B cell (primary cell): ENCODE measurements at places on chromosomes 4 and X.
A peak's percentile ranks its signal among the peaks of the same experiment; 100 is the strongest.

DNA sequence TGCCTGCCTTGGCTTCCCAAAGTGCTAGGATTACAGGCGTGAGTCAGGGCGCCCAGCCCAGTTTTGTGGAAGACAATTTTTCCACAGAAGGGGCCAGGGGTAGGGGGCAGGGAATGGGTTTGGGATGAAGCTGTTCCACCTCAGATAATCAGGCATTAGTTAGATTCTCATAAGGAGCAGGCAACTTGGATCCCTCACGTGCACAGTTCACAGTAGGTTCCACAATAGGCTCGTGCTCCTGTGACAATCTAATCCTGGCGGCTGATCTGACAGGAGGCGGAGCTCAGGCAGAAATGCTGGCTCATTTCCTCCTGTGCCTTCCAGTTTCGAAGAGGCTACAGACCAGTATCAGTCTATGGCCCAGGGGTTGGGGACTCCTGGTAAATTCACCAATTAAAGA, 491.6 kb upstream of the AADAT start:
- H3K4me1 ChIP-seq: no peaks in the 10 kb centered on the region
- H3K27ac ChIP-seq: no peak overlapping the region
- H3K27me3 ChIP-seq: no peaks in the 10 kb centered on the region
- no peak for DNase-seq
- H3K4me3 ChIP-seq: no peak overlapping the region
- no peaks in the 10 kb centered on the region for H3K36me3 ChIP-seq

DNA sequence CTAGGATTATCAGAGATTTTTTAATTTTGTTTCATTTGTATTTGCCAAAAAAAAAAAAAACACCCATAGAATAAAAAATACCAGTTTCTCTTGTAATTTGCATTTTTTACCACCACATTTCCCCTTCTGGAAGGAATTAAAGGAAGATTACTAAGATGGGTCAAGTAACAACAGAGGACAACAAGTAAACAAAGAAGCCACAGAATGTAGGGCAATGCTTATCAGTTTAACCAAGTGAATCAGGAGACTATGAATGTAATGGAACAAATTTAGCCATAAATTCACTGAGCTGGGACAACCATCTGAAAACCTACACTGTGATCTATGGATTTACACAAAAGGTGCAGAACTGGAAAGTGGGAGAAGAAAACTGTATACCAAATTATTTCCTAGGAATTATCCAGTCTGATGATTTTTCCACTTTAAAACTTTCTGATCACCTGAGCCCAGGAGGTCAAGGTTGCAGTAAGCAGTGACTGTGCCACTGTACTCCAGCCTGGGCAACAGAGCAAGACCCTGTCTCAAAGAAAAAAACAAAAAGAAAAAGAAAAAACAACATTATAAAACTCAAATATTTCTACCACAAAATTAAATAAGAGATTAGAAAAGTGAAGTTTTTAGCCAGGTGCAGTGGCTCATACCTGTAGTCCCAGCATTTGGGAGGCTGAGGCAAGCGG, 32.4 kb downstream of the LRBA start:
- peaks cover 2% of the 10 kb centered on the region for H3K36me3 ChIP-seq
- H3K27me3 ChIP-seq: no peaks in the 10 kb centered on the region
- no peak for DNase-seq
- H3K27ac ChIP-seq: no peak overlapping the region

- H3K36me3 ChIP-seq: no peaks in the 10 kb centered on the region
- H3K27me3 ChIP-seq: no peaks in the 10 kb centered on the region
- H3K4me1 ChIP-seq: no peaks in the 10 kb centered on the region
- no peak within 1 kb of the TSS for H3K27ac ChIP-seq
- no peak for DNase-seq
Observed at GRCh38 chr4:186554914-186555827, at the start of gene MTNR1A. Gene MTNR1A, minus strand, starts transcription at chr4:186555567. Its CDS starts 202 bp downstream, at chr4:186555365.

DNA sequence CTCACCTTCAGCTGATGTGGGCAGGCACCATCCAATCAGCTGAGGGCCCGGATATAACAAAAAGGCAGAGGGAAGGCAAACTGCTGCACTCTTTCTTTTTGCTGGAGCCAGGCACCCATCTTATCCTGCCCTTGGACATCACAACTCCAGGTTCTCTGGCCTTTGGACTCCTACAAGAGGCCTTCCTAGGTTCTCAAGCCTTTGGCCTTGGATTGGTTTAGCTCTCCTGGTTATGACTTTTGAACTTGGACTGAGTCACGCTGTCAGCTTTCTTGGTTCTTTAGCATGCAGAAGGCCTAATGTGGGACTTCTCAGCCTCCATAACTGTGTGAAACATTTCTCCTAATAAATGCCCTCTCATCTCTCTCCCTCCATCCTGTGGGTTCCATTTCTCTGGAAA, 23.0 kb upstream of the N4BP2 start:
- H3K27ac ChIP-seq: no peak overlapping the region
- H3K4me3 ChIP-seq: no peak overlapping the region
- DNase-seq: no peak
- no peaks in the 10 kb centered on the region for H3K4me1 ChIP-seq

DNA sequence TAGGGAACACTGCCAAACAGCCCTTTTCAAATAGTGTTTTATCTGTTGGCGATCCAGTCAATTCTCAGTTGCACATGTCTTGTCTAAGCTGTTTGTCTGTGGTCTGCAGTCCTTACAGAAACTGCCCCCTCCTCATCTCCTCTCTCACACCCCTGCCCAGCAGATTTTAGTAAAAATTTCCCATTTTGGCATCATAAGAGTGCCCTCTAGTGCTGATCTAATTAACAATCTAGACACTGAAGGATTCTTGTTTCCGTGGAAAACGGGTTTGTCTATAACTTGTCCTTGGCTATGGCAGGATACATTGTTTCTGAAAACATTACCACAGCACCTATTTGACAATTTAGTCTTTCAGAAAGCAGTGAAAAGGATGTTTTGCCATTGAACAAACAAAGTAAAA, 227.2 kb upstream of the MBNL3 start:
- no peaks in the 10 kb centered on the region for H3K4me1 ChIP-seq
- DNase-seq: no peak
- H3K36me3 ChIP-seq: no peaks in the 10 kb centered on the region
- H3K4me3 ChIP-seq: no peak overlapping the region

GRCh38 chrX:52118262-52118661, 49.3 kb upstream of the MAGED4B start:
- no peak overlapping the region for H3K4me3 ChIP-seq
- no peak for DNase-seq
- no peaks in the 10 kb centered on the region for H3K4me1 ChIP-seq
- no peak overlapping the region for H3K27ac ChIP-seq
- H3K27me3 ChIP-seq: no peaks in the 10 kb centered on the region
- H3K36me3 ChIP-seq: no peaks in the 10 kb centered on the region

GRCh38 chrX:30982467-30982866, 89.4 kb downstream of the FTHL17 start:
- H3K36me3 ChIP-seq: no peaks in the 10 kb centered on the region
- no peak overlapping the region for H3K4me3 ChIP-seq
- no peak overlapping the region for H3K27ac ChIP-seq
- no peaks in the 10 kb centered on the region for H3K27me3 ChIP-seq
- H3K4me1 ChIP-seq: no peaks in the 10 kb centered on the region

- H3K4me3 ChIP-seq: no peak overlapping the region
- DNase-seq: no peak
- no peaks in the 10 kb centered on the region for H3K36me3 ChIP-seq
- no peak overlapping the region for H3K27ac ChIP-seq
- H3K4me1 ChIP-seq: no peaks in the 10 kb centered on the region
- no peaks in the 10 kb centered on the region for H3K27me3 ChIP-seq
Observed at GRCh38 chr4:11791797-11792196, 363.1 kb upstream of the HS3ST1 start.

GRCh38 chr4:122701061-122701460, 31.4 kb upstream of the BBS12 start:
- no peak overlapping the region for H3K27ac ChIP-seq
- H3K4me3 ChIP-seq: no peak overlapping the region

GRCh38 chr4:15043226-15043625, 40.9 kb downstream of the CPEB2 start:
- no peak for DNase-seq
- H3K27me3 ChIP-seq: no peaks in the 10 kb centered on the region
- H3K4me3 ChIP-seq: no peak overlapping the region

DNA sequence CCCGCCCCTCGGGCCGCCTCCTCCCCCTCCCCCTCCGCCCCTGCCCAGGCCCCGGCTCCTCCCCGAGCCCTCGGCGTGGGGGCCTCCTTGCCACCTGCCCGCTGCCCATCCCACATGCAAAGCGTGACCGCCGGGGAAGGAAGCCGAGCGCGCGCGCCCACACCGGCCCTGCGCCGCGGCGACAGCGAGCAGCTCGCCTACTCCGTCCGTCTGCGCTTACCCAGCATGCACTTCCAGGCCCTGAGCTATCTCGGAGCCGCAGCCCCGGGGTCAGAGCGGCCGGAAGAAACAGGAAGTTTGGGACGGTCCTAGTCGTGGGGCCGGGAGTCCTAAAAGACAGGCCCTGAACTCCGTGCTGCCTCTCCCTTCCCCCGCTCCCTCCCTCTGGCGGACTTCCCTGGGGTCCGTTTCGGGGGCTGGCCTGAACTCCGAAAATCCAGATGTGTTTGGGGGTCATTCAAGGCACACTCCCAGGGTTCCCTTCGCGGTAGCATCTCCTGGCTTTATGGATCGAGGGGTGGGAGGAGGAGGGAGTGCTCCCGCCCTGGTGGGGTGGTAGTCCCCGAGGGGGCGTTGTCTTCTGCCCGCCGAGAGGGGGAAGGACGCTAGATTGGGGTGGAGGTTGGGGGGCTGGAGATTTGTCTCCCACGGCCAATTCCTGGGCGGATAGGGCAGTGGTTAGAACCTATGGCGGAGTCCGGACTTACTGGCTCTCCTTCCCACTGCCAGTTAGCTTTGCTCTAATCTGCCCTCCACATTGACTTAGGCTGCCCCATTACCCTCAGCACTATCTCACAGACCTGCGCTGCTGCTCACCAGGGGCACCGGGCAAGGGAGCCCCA, 25.0 kb upstream of the BCORL1 start:
- no peaks in the 10 kb centered on the region for H3K36me3 ChIP-seq
- H3K4me3 ChIP-seq: peak overlapping the region; percentile 43
- H3K27ac ChIP-seq: peak overlapping the region; percentile 33
- peaks cover 40% of the 10 kb centered on the region for H3K4me1 ChIP-seq
- peak; percentile 77 for DNase-seq

DNA sequence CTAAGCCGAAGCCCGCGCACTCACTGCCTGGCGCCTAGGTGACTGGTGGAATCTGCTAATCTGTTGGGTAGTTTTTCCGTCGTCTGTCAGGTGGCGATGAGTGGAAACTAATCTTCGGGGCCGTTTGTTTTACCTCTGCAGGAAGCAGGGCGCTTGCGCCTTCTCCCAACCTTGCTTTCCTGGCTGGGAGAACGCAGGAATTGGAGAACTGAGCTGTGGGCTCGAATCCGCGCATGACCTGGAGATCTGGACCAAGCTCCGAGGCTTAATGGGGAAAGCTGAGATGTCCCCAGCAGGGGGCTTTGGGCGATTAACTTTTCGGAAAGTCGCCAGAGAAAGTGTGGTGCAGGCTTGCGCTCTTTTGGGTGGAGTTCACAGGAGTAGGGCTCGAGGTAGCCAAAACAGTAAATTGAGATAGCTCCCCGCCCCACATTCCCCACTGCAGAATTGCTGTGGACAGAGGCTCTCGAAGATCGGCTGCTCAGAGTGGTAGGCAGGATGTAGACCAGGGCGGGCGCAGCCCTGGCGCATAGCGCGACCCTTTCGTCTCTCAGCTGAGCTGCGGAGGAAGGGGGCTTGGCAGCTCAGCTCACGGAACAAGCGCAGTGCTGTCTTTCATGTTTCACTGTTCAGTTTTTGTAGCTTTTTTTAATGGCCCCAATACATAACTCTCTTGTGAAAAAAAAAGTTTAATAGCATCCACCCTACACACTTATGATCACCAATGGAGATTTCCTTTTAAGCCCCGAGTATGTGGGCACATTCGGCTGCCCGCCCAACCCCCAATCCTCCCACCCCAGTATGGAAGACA, 2.7 kb upstream of the FGF5 start:
- no peak for DNase-seq
- no peaks in the 10 kb centered on the region for H3K36me3 ChIP-seq
- peaks cover 23% of the 10 kb centered on the region for H3K4me1 ChIP-seq
- peaks cover 59% of the 10 kb centered on the region for H3K27me3 ChIP-seq
- no peak overlapping the region for H3K4me3 ChIP-seq
- H3K27ac ChIP-seq: no peak overlapping the region

DNA sequence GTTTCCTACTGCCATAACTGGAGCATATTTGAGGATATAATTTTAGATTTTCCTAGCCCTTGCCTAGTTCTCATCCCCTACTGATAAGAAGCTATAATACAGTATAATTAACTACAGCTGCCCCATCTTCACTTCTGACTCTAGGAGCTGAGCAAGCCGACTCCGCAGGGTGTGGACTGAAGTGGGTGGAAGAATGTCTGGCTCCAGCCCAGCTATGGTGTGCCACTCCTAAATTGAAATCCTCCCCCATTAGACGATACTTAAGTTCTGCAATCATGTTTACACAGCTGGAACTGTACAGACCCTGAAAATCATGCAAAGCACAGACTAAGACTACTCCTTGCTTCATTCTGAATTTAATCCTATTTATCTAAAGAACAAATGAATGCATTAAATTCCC, 93.1 kb downstream of the PCDH19 start:
- no peak for DNase-seq
- H3K4me1 ChIP-seq: no peaks in the 10 kb centered on the region
- H3K36me3 ChIP-seq: no peaks in the 10 kb centered on the region
- H3K27me3 ChIP-seq: no peaks in the 10 kb centered on the region

DNA sequence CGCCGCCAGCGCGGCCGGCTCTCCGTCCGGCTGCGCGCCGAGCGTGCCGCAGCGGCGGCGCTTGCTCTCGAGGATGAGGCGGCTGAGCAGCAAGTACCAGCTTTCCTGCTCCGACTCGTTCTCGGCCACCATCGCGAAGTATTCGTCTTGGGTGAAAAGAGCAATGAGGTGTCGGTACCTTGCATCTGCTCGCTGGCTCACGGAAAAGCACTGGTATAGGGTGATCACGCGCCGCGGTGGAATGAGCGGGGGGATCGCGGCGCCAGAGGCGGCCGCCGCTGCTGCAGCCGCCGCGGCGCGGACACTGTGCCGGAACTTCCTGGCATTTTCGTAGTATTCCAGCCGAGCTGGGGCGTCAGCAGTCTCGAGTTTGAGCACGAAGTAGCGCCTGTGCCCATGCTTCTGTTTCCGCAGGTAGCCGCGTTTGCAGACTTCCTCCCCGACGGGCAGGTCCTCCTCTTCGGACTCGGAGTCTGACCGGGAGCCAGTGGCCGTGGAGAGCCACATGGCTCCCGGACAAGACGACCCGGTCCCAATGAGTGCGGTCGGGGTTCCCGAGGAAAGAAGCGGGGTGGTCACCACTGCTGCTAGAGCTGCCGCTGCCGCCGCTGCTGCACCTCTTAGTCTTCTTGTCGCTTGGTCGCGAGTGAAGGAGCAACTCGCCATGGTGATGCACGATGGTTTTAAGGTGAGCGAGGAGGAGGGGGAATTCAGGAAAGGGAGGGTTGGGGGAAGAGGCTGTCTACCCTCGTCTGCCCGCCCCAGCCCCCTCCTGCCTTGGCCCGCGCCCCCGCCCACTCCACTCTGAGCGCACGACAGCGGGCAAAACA, 469 bp downstream of the IRS4 start:
- H3K4me1 ChIP-seq: no peaks in the 10 kb centered on the region
- H3K4me3 ChIP-seq: no peak overlapping the region
- no peak overlapping the region for H3K27ac ChIP-seq
- peaks cover 10% of the 10 kb centered on the region for H3K27me3 ChIP-seq
